DMS153 (cell line): ENCODE measurements at places on chromosomes 3 and 15.

- DNase-seq, result no peak
Measured at GRCh38 chr3:110301781-110302180, 769.8 kb upstream of the NECTIN3 start.

GRCh38 chr3:74200952-74201351, 413.5 kb downstream of the CNTN3 start:
- peak; percentile 54 for DNase-seq

DNA sequence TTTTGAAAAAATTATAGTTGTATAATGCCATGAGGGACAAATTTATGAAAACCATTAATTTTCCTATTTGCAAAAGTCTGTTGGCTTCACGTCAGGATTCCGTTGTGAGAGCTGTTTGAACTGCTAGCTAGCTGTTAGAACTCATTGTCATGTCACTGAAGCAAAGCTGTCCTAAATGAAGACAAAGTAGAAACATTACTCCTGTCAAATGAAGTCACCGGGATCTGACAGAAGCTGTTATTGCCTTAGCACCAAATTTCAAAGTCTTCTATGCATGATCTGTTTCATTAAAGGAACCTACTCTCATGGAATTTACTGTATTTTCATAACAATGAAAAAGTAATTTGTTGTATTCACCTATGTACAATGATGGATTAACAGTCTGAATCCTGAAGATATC, 479.8 kb downstream of the PLOD2 start:
- DNase-seq, result no peak

GRCh38 chr3:8767667-8768363, 1.6 kb downstream of the OXTR start:
- peak; percentile 60 for DNase-seq

DNA sequence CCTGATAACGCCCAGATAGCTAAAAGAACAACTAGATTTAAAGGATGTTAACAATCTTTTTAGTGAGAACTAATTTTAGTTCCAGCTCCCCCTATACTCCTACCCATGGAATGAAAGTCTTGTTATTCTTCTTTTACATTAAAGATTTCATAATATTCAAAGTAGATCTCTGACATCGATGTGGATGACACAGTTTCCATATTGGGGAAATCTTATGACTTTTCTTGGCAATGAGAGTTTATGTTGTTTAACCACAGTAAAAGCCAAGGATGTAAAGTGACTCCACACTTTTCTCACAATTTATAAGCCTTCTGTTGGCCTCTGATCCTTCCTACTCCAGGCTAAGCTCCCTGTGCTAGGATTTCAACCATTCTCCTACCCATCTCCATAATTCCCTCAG, 332.6 kb upstream of the KCNMB2 start:
- no peak for DNase-seq

DNA sequence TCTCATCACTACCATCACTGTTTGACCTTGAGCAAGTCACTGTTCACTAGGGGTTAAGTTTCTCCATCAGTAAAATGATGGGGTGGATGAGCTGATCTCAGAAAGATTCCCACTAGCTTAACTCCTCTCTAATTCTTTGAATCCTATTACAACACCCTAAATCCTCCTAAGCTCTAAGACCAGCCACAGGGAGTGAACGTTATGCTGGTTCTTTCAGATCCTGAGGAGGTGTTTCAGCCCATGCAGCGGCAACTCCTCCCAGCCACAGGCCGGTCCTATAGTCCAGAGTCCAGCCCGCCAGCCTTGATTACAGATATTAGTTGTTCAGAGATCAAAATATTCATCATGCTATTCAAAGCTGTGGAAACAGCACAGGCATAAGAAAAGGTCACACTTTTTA, 15.1 kb downstream of the MB21D2 start:
- DNase-seq, result no peak

DNA sequence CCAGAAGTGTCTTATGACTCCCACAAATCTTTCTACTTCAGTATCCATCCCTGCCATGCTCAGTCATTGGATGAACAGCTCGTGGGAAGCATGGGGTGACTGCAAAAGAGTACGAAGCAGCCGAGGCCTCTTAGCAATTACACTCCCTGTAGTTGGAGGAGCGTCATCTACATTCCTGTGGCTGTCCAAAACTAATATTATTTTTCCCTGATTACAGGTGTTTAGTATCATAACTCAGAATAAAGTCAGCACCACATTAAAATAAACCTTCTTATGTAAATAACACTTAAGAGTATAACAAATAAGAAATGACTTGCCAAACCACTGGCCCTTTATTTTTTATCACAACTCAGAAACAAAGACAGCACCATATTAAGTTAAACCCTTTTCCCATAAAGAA, 141.5 kb downstream of the PLOD2 start:
- DNase-seq, result no peak

GRCh38 chr15:66685638-66686150, 16.3 kb upstream of the SMAD6 start:
- no peak for DNase-seq

- no peak for DNase-seq
Measured at GRCh38 chr3:151393146-151393830, 8.7 kb upstream of the P2RY12 start.

- no peak for DNase-seq
Measured at GRCh38 chr3:171055336-171056178, 29.0 kb upstream of the SLC2A2 start.

DNA sequence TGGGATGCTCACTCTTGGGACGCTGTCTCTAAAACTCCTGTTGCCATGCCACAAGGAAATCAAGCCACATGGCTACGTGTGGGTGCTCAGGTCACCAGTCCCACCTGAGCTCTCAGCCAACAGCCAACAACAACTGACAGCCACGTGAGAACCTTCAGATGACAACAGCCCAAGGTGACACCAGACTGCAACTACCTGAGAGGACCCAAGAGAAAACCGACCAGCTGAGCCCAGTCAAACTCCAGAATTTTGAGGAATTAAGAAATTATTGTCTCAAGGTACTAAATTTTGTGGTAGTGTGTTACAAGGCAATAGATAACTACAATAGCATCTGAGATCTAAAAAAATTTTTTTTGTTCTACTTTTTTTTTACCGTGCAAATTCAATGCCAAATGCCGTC, 75.2 kb downstream of the ITGA11 start:
- no peak for DNase-seq

GRCh38 chr15:75721480-75721922, 8.9 kb upstream of the CSPG4 start:
- DNase-seq, result no peak

DNA sequence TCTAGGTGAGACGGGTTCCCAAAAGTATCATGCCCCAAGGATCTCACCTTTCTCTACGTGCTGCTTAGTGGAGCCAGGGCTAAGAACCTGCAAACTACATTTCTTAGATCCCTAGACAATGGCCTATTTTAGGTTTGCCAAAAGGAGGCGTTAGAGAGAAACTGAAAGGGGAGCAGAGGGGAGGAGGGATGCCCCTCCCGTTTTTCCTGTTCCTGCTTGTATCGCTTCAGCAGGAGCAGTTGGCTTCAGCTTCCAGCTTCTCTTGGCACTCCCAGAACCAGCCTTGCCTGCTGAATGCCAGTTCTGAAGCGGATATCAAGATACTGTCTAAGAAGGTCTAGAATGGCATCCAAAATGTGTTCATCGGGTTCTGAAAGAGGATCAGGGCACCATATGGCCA, 58.4 kb upstream of the ABHD17C start:
- no peak for DNase-seq

DNA sequence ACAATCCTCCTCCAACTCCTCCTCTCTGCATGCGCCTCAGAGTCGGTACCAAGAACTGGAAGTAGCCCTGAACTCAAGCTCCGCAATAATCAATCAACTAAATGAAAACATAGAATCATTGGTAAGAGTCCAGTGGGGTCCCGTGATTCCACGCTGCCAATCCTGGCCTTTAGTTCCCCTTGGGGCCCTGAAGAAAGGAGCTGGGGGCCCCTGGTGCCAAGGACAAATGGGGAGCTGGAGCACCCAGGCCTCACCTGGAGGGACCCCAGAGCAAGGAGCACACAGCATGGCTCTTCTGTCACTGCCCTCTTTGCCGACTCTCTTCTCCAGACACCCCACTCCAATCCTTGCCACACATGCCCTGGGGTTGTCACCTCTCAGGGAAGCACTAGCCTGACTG, 80.3 kb downstream of the ADAMTS7 start:
- DNase-seq, result no peak

GRCh38 chr3:190058521-190059241, 62.0 kb downstream of the P3H2 start:
- DNase-seq, result no peak

DNA sequence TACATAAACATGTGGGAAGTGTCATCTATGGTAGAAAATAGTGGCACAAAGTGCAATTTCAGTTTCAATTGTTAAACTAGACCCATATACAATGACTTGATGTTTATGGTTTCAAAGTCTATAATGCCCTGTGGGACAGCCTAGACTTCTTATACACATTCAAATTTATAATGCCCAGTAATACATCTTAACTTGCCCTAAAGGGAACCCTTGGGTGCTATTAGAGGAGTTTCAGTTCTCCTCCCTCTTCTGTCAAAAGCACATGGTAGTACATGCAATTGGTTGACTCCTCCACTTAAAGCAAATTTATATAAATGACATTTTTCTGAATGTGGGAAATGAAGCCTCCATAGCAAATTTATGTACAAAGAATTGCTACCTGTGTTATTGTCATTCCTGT, 30.2 kb upstream of the OR5K4 start:
- DNase-seq, result no peak

- DNase-seq, result no peak
Measured at GRCh38 chr3:111627092-111627491, 31.9 kb upstream of the ZBED2 start.
